Activated CD8-positive, alpha-beta memory T cell treated with anti-CD3 and anti-CD28 coated beads for 1 hour (primary cell): ENCODE measurements at places on chromosomes 13 and 19.

DNA sequence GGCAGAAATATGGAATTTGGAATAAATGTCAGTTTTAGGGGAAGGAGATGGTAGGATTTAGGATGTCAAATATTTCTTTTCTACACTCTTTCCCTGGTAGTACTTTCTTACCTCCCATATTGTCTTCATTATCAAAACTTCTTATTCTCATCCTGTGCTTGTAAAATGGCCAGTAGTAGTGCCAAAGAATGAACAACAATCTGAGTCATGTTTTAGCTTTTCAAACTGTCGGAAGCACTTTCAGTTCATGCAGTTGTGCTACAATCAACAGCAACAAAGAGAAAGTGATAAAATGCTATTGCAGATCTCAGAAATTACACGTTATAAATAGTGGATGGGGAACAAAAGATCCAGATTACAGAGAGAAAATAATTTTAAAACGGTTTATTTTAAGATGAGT is 193.7 kb upstream of the RXFP2 start:
- no peak for DNase-seq

DNA sequence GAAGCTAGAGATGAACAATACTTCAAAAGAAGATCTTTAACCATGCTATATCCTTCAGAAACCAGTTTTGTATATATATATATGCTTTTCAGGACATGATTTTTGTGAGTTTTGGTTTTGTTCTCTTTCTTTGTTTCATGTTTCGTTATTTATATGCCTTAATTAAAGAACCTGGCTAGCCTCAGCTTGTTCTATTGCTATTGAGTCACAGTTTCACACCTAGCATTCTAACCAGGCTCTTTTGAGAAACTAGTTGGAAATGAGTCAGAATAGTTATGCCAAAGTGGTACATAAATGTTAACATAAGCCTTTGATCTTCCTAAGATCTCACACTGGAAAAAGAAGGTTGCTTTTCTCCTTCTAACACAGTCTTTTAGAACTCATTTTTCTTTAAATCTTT is 1925.2 kb downstream of the OLFM4 start:
- no peak for DNase-seq

DNA sequence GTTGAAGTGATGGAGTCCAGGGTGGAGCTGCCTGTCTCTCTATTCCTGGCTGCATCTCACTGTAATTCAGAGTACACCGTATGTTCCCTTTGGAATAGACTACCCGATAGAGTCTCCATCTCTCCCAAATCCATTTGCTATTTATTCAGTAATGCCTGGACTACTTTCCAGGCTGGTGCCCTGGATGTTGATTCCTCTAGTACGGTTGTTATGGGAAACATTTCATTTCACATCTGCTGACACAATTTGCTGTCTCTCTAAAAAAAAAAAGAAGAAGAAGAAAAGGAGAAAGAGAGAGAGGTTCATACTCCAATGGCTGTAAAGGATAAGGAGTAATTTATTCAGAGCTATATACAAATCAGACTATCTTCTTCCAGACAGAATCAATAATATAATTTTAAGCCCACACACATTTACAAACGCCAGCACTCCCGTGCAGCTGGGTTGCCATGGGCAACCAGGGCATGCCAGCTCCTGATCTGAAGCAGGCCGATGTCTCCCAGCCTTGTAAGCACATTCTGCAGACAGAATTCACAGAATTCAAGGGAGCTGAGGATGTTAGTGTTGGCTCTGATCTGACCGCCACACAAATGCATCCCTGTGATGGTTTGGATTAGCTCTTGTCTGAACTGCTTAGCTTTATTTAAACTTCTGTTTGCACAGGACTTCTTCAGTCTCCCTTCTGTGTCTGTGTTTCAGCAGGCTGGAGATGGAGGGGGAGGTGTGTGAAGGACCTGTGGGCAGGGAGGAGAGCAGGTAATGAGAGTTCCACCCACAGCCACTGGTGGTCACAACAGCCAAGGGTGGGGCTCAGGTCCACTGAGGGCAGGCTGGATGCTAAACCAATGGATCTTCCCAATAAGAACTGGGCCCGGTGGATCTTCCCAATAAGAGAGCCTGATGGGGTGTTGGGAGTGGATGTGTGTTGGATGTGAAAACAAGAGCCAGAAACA is 66.0 kb downstream of the TEX26 start:
- DNase-seq = no peak

DNA sequence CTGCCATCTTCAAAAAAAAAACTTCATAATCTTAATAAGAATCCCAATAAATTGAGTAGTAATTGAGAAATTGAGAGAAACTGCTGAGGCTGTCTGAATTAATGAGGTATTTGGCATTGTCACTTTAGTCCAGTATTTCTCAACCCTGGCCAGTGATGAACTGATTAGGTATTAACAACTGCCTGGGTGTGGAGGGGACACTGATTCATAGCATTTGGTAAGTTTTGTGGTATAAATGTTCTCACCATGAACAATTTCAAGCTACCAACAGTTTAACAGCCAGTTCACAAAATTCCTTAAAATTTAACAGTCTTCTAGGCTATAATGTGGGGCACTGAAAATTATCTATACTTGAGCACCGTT is 18.3 kb downstream of the GPC6 start:
- no peak for DNase-seq

- no peak for DNase-seq
Observed at GRCh38 chr19:570251-570686, 2.1 kb upstream of the BSG start.
